ENCODE measurements at places on chromosomes 4 and X.

GRCh38 chrX:46279214-46279924 lies 265.9 kb downstream of the ZNF674 start:
- DNase-seq: no peak

DNA sequence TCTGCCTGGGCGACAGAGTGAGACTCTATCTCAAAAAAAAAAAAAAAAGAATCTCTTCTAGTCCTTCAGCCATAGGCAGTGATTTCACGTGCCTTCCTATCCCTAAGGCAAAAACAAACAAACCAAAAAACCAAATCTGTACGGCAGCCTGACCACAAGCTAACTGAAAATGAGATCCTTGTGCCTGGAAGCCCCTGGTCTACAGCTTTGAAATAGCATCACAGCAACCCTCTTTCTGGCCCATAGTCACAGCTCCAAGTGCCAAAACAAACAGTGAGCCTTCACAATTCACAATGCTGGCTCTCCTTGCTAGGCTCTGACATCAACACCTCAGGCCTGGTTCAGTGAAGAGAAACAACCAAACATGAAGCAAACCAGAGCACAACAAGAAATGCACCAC lies 46.1 kb downstream of the TMEM150C start:
- DNase-seq: no peak

- DNase-seq: no peak
Measured at GRCh38 chr4:27702730-27703431, 842.2 kb downstream of the STIM2 start.

- DNase-seq: no peak
Measured at GRCh38 chr4:15901998-15902397, 36.5 kb downstream of the FGFBP1 start.

DNA sequence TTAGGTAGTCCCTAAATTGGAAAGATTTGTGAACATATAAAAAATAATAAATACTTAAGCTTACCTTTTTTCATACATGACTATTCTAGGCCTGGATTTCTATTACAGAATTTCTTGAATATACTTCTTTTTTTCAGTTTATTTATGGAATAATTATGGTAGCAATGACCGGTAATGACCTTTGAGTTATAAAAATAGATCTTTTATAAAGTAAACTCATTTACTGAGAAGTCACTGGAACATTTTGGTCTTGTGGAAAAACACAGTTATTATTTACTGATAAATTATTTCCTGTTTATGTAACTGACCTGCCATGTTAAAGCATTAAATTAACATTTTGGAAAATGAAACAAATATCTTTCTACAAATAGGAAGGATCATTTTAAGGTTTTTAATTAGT lies 80.4 kb upstream of the RASGEF1B start:
- no peak for DNase-seq

DNA sequence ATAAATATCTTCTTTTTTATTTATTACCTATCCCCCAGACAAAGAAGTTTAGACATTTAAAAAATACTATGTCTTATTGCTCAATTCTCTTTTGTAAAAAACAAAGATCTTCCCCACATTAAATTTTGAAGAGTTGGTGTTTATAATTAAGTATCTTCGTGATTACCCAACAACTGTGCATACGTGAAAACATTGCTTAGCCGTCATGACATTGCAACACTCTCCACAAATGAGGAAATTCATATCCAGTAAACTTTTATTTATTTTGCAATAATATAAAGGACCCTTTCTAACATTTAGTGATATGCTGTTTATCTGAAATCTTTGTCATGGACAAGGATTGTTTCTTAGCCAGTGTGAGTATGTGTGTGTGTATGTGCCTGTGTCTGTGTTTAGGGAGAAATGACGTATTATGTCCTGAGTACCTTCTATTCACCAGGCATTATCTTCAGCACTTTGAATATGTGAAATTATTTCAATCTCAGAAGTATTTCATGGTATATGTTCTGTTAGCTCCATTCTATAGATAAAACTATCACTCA lies 26.1 kb upstream of the EREG start:
- no peak for DNase-seq

DNA sequence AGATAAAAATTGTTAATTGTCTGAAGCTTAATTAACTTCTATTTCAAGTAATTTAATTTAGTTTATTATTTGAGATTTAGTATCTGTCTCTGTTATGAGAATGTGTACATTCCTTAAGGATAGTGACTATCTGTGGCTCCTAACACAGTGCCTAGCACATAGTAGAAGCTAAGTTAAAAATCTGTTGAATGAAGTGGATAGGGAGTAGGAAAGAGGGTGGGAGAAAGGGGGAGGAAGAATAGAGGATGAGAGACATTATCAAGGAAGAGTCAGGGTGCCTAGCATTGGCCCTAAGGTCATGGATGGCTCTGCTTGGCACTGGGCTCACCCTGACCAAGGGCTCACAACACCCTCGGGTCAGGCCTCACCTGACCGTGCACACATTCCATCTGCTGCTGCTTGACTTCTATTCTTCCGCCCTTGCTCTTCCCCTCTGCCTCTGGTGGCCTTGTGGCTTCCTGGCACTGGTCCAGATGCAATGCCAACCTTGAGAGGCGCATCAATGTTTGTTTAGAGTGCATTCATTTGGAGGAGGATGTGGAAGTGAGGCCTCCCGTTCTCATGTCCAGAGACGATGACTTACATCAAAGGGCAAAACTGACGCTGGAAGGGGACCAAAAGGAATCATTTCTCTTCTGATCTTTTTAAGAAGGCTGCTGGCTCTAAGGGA lies 42.3 kb downstream of the TRIM2 start:
- DNase-seq: no peak

GRCh38 chrX:109535578-109535977 lies 1.1 kb upstream of the NXT2 start:
- DNase-seq: no peak

- DNase-seq: no peak
Measured at GRCh38 chr4:143555676-143556075, 42.2 kb downstream of the SMARCA5 start.

DNA sequence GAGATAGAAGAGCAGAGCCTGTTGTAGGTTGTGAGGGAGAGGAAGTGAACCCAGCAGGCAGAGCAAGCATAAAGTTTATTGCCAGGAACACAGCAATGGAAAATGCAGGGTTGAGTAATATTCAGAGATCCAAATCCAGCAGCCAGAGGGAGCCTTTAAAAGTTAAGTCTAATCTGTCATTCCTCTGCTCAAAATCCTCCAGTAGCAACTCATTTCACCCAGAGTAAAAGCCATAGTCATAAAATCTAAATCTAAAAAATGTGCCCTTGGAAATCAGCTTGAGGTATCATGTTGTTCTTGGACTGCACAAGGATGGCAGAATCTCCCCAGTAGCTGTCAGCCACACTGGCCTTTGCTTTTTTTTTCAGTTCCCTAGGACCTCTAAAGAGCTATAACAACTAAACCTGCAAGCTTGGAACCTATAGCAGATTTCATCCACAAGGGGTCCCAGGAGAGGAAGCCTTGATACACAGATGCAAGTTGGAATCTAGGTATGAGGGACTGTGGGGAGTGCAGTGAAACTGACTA lies 62.9 kb upstream of the FRAS1 start:
- DNase-seq: no peak
